Vagina (tissue), 2 donors: ENCODE measurements at places on chromosomes 6 and 20.

DNA sequence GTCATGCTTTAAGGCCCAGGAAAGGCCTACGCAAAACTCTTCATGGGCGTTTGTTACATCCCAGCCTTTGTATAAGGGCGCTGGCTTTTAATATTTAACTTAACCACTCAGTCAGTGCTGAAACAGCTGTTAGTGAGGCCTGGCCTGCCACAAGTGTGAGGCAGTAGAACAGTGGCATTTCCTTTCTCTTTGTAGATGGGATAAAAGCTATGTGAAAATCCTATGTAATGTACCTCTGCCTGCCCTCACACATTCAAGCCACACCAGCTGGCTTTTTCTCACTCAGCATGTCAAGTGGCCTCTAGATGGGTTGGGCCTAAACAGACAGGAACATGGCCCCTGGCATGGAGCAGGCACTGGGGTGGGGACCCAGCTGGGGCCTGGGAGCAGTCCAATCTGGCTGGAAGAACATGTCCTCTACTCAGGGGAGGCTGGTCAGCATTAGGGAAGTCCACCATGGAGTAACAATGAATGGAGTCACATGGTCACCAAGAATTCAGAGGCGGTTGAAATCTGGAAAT is 20.7 kb downstream of the CGA start:
- DNase-seq, result no peak

GRCh38 chr6:128131036-128131435 is 230.2 kb upstream of the THEMIS start:
- DNase-seq, result no peak

DNA sequence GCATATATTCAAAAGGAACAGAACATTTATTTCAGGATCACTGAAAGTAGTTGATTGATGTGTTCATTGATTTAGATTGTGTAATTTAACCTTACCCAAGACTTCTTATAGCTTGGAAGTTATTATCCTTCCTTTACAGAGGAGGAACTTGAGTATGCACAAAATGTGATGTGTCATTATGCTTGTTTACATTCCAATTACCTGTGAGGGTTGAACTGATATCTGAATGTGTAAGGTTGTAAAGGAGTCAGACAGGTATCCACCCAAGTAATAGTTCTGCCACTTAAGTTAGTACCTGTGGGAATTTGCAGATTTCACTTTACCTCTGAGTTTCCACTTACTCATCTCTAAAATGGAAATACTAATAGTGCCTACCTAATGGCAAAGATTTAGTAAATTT is 668.2 kb downstream of the DOK5 start:
- DNase-seq, result no peak

DNA sequence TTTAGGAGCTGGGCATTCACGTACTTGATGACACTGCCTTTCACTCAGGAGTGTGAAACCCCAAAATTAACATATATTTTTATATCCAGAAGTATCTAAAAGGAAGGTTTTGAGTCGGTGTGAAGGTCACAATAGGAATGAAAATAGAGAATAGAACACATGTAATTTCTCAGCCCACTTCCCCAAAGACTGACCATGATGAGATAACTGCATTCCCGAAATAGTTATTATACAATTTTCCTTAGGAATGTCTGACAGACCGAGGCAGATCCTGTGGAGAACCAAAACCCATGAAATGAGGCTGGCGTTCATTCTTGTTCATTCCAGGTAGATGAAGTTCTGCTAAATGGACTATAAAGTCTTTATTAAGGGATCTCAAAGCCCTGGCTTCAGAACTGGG is 10.3 kb downstream of the NSFL1C start:
- no peak for DNase-seq

- DNase-seq, result no peak
Measured at GRCh38 chr6:30487926-30488325, 1.4 kb upstream of the HLA-E start.

- DNase-seq, result no peak
Measured at GRCh38 chr6:11317885-11318771, 85.7 kb upstream of the NEDD9 start.

DNA sequence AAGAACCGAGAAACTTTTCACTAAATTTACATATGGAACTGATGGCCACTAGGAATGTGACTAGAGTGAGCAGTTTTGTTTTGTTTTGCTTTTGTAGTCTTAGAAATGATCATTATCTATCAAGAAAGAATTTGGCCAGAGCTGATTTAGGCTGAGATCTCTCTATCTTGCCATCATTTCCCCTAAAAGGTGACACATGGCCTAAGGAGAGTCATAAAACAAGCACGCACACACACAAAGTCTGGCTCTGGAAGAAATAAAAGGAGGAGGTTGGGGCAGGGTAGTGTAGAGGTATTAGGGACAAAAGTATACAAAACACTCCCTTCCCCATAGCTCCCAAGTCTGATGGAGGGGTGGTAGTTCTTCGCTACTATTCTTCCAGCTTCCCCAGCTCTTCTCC is 56.4 kb downstream of the RIPOR2 start:
- DNase-seq, result no peak

- no peak for DNase-seq
Measured at GRCh38 chr20:63016514-63017075, 9.8 kb upstream of the BHLHE23 start.

GRCh38 chr6:113997116-113997515 is 26.2 kb upstream of the HDAC2 start:
- no peak for DNase-seq

GRCh38 chr20:38092260-38092857 is 58.8 kb downstream of the RPRD1B start:
- no peak for DNase-seq

DNA sequence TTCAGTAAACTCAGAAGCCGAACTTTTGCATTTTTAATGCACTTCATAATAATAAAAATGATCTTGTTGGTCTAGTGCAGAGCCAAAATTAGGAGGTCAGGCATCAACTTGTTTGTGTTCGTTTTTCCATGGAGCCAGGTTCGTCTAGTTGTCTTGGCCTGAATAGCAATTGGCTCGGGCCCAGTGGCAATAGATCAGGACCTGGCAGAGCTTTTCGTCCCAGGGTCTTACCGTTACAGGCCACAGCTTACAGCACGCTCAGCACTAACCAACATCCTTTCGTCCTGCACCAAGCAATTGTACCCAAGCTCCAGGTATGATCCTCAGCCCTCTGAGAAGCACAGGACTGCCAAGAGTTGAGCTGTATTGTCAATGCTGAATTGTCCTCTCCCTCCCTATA is 240.5 kb upstream of the PLN start:
- no peak for DNase-seq

DNA sequence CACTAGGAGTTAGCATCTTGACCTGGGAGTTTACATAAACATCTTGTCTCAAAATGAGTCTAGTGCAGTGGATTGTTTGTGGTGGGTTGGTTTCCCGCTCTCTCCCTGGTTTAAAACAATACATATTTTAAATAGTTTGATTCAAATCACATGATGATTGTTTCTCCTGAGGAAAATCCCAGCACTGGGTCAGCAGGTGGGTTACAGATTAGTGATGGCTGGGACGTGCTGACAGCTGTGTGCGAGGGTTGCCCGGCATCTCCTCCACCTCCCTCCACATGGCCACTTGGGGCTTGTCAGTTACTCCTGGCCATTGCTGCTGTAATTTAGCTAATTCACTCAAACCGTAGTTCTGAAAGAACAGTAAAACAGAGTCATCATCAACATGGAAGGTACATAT is 306.4 kb upstream of the CITED2 start:
- no peak for DNase-seq

- DNase-seq, result no peak
Measured at GRCh38 chr6:31879901-31880300, 1.1 kb upstream of the SLC44A4 start.

- no peak for DNase-seq
Measured at GRCh38 chr6:45648262-45648620, 270.5 kb upstream of the SUPT3H start.

- no peak for DNase-seq
Measured at GRCh38 chr6:165321555-165322145, 12.2 kb upstream of the C6orf118 start.

- no peak for DNase-seq
Measured at GRCh38 chr20:10470276-10470675, 35.2 kb downstream of the SLX4IP start.

- DNase-seq, result no peak
Measured at GRCh38 chr20:12984069-12984765, 24.6 kb upstream of the SPTLC3 start.

DNA sequence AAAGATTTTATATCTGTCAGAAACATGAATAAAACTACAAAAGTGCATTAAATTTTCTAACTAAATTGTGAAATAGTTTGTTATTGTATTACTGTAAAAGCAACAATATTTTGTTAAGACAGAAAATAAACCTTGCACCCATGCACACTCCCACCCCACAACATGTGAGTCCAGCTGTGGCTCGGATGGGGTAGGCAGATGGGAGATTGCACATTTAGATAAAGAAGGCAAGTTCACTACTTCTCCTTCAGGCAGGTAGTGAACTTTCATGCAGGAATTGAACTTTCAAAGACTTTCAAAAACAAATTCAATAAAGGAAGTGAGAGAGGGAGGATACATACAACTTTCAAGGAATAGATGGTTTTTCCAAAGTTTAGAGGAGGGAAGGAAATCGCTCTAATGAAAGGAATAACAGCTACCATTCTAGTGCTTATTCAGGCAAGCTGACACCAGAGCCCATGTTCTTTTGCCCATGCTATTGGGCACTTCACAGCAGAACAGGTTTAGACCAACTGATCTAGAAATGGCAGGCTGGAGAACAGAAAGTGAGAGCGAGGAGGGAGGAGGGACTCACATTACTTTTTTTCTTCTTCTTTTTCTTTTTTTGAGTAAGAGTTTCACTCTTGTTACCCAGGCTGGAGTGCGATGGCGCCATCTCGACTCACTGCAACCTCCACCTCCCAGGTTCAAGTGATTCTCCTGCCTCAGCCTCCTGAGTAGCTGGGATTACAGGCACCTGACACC is 28.5 kb downstream of the SF3B5 start:
- no peak for DNase-seq

- no peak for DNase-seq
Measured at GRCh38 chr6:34389034-34389433, 3.4 kb downstream of the NUDT3 start.

DNA sequence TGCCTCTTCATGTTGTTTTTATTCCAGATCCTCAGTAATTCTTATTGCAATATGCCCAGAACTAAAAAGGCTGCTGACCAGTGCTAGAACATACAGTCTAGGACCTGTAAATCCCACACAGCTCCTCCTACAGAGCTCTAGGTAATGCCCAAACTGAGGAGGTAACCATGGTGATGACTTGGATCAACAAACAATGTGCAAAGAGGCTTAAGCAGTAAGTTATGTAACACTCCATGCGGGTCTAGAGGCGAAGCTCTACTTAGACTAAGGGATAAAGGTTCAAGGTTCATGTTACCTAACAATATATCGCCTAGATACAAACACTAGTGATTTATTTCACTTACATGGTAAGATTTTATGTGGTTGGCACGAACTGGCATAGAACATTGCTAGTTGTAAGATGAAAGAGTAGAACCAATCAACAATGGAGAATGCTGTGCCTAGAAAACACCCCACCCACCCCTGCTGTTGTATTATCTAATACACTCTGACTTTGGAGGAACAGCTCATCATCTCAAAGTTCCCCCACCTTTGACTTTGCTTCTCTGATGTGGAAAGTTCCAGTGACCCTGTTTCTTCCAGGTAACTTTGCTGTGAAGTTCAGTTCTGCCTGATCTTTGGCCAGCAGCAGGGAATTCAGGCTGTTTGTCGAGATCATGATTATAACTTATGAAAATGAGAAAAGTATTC is 242.4 kb downstream of the ALDH8A1 start:
- DNase-seq, result no peak

- no peak for DNase-seq
Measured at GRCh38 chr6:101397199-101397598, 3.7 kb downstream of the GRIK2 start.

DNA sequence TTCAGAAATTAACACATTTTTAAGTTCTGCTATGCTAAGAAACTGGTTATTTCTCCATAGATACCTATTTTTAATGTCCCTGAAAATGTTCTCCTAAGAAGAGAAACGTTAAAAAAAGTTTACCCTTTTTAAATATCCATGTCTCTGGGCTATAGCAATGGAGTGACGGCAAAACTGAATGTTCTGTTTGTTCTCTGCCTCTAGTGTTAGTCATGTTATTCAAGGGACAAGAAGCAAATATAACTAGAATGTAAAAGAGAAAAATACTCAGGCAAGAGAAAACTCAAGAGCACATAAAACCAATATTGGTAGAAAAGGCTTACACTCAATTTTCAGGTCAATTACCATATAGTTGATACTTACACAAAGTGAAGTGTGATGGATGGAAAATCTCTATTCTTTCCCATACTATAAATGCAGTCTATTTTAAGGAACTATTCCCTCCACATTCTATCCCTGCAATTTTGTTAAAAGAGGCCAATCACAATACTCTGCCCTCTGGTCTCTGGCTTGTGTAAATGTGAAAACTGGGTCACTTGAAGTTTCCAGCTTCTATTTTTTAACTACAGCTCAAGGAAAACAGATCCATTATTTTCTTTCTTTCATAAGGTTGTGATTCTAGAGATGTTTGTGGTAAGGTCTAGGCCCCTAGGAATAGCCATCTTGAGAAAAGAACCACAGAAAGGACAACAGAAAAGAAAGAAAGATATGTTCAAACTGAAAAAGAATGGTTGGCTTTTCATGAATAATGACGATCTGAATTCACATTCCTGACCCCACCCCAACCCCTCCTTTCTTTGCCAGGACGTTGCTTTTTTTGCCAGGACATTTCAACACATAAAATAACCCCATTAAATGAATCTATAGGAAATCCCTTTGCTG is 200.3 kb upstream of the FAM83B start:
- no peak for DNase-seq

- no peak for DNase-seq
Measured at GRCh38 chr20:53287357-53288042, 306.1 kb downstream of the ZNF217 start.

DNA sequence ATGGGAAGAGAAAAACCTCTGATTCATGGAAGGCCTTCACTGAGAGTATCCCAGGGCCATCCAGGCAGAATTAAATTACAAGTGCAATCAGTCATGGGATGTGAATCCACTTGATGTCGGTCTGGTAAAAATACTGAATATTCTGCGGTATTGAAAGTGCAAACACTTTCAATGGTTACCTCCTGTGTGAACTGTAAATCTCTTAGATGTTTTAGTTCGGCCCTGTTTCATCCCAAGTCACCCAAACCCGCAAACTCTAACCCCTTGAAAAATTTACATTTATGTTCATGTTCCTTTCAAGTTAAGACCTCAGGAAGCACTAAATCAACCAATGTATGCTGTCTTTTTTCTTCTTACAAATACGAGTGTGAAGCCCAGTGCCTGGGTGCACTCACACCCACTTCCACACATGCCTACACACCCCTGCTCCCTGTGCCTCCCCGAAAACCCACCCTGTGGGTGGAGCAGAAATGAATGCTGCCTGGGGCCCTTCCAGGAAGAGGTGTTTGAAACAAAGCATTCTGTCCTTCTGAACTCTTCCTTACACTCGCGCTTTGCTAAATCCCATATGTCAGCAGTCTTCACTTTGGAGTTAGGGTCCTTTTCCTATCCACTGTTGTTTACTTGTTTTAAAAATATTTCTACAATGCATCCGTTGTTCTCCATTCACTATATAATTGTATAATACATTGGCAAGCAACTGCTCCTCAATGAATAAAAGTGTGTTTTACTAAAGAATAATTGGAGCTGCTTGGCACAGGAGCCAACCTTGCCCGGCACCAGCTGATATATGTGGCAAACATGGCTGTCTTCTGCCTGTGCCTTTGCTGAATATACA is 62.7 kb downstream of the FYN start:
- no peak for DNase-seq
